ENCODE measurements at places on chromosomes 1 and 21. TPM values are rescaled to one million over a fixed set of nuclear protein-coding genes. Genes with fewer than 3 reads are reported as not detected.

The GPR52 gene
- total RNA-seq: 1.9 TPM

The LCE2C gene
- not detected for total RNA-seq

The OR6K3 gene
- total RNA-seq: not detected

The TCP10L gene
- total RNA-seq: 1.5 TPM

The GSTM5 gene
- total RNA-seq: 0.21 TPM

The CFAP74 gene
- 0.63 TPM for total RNA-seq

DNA sequence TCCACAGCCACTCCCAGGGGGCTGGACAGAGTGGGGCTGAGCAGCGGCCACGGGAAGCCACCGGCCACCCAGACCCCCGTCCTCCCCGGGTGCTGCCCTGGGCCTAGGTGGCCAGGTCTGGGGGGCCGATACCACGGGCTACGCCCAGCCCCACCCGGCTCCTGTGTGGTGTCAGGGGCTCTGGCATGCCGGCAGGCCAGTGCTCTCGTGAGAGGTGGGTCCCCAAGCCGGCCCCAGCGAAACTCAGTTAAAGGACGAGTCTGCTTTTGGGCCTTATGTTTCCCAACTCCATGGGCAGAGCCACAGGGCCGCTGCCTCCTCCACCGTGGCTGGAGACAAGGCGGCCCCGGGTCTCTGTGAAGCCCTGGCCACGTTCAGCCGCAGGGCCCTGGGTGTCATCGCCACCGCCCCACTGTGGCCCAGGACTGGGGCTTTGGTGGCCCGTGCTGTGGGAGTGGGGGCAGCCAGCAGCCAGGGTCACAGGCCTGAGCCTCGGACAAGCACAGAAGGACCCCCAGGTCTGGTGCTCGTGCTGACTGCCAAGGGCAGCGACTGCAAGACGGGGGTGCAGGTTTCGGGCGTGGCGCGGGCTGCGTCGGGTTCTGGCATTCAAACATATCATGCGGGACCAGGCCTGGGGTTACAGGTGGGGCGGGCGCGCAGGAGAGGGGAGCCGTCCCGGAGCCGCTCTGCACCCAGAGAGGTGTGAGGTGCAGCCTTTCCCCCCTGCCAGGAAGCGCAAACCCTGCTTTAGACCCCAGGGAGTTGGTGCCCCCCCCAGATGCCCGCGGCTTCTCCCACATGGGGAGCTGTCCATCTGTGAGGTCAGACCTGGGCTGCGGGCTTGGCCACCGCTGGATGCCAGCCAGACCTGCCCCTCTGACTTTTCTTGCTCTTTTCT lies 11.9 kb upstream of the C1orf159 start:
- no peak for DNase-seq

DNA sequence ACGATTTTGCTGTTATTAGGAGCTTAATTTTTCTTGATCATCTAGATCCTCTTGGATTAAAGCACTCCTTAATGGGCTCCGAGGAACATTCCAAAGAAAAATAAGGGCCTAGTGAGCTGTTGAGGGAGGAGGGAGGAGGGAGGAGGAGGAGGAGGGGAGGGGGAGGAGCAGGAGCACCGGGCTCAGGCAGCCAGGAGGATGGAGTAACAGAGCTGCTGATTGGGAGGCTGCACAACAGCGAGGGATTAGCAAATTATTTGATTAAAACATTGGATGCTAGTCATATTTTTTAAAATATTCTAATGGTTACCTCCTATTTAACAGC lies 302.1 kb upstream of the RRP15 start:
- DNase-seq: no peak

DNA sequence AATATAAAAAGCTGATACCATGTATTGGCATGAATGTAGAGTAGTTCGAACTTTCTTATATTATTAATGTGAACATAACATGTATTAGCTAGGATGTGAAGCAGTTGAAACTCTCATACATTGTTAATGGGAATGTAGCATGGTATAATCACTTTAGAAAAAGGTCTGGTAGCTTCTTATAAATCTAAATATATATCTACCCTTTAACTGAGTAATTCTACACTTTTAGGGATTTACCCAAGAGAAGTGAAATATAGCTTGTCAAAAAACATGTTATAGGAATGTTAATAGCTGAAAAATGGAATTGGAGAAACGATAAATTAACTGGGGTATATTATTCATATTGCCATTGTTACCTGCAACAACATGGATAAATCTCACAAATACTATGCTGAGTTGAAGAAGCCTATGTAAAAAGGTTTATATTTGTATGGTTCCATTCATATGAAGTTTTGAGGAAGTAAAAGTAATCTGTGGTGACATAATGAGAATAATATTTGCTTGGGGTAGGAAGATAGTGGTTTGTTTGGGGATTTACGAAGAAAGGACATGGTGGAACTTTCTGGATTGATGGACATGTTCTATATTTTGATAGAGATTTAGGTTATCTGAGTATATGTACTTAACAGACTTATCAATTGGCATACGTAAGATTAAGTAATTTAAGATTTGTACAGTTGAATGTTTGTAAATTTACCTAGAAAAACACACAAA lies 76.6 kb downstream of the MAST2 start:
- DNase-seq: no peak

GRCh38 chr21:25381936-25382452 lies 225.3 kb downstream of the MRPL39 start:
- no peak for DNase-seq

DNA sequence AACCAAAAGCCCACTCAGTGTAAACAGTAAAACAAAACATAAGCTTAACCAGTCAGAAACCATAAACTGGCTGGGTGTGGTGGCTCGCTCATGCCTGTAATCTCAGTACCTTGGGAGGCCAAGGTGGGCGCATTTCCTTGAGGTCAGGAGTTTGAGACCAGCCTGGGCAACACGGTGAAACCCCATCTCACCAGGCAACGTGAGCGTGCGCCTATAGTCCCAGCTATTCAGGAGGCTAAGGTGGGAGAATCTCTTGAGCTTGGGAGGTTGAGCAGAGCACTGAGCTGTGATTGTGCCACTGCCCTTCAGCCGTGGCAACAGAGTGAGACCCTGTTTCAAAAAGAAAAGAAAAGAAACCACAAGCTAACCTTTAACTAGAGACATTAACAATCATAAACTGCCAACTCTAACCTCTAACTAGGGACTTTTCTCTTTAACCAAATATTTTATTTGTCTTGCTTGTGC lies 13.1 kb upstream of the PRRC2C start:
- no peak for DNase-seq

DNA sequence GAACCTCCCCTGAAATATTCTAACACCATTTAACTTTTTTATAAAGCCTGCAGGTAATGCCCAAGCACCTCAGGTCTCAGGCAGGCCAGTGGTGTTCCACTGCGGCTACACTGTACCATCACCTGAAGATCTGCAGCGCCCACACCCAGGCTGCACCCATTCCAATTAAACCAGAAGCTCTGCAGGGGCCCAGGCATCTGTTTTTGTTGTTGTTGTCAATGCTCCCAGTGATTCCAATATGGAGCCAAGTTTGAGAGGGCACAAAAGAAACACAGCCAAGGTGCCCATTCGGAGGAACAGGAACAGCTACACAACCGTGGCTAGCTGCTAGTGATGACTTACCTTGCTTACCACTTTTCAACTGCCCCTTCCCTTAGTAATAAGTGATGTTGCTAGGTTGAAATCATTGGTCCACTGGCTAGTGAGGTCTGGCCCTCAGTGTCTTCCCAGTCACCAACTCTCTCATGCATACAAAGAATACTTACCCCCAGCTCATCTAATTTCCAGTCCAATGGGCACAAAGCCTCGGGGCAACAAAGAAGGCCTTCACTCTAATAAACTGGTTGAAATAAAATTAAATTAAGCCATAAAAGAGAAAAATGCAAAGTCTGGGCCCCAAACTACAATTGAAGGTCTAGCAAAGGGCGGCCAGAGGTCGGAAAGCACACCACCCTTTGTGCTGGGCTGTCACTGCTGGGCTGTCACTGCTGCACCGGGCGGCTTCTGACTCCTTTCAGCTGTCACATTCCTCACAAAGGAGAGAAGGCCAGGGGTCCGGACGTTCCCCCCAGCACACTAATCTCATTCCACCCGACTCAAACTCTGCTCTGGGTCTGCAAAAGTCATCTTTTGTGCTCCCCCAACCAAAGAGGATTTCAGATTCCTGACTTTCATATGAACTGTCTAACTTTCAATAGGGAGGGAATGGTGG lies 34.9 kb downstream of the SIPA1L2 start:
- peak; percentile 70 for DNase-seq

DNA sequence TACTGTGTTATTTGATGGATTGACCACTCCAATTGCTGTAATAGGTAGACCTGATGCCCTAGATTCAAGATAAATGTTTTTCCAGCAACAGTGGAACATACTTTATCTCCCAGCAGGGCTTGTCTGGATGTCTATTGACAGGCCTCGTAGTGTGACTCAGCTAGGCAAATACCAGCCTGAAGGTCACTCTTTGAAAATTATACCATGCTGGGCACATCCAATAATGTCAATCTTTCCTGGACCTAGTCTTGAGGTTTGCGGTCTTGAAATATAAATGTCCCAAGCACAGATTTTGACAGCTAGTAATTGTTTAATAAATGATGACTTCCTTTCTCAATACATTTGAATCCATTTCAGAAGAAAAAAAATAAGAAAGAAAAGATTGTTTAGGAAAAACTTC lies 1138.0 kb upstream of the TMPRSS15 start:
- no peak for DNase-seq

Measured in cardiac muscle cell (in vitro differentiated cells and primary cell).